ENCODE measurements at places on chromosomes 12 and 14.

DNA sequence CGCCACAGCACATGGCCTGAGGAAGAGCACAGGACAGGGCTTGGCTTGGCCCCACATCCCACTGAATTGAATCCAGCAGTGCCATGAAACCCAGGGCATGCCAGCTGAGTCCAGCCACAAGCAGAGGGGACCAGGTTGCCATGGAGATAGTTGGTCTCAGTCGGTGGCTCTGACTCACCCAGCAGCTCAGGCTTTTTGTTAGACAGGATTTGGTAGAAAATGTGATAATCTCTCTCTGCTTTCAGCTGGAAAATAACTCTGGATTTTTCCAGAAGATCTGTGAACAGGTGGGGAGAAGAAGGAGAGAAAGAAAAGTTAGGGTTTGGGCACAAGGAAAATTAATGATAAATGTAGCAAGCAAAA lies 4.8 kb downstream of the MYH7 start:
- DNase-seq: no peak

- DNase-seq: no peak
These were observed 994.5 kb upstream of the FLRT2 start for GRCh38 chr14:84535484-84535883.

DNA sequence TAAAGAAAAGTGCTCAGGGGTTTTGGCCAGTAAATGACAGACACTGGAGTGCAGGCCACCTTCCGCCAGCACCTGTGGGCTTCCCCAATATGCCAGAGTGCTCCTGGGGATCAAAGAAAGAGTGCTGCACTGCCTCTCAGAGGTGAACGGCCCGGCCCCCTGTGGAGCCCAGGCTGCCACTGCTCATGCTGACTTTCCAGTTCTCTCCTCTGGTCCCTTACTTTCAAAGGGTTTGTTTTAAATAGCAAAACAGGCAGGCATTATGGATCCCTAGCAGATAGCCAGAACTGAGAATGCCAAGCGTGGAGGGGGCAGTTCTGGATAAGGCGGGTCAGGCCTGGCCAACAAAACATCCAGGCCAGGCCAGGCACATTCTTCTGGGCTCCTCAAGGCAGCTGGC lies 59.6 kb downstream of the MDM2 start:
- no peak for DNase-seq

- DNase-seq: no peak
These were observed 17.6 kb upstream of the SLC16A7 start for GRCh38 chr12:59578254-59578653.

GRCh38 chr12:124543590-124544310 lies 23.7 kb downstream of the NCOR2 start:
- no peak for DNase-seq

GRCh38 chr12:64813723-64814122 lies 10.7 kb upstream of the TBC1D30 start:
- no peak for DNase-seq

DNA sequence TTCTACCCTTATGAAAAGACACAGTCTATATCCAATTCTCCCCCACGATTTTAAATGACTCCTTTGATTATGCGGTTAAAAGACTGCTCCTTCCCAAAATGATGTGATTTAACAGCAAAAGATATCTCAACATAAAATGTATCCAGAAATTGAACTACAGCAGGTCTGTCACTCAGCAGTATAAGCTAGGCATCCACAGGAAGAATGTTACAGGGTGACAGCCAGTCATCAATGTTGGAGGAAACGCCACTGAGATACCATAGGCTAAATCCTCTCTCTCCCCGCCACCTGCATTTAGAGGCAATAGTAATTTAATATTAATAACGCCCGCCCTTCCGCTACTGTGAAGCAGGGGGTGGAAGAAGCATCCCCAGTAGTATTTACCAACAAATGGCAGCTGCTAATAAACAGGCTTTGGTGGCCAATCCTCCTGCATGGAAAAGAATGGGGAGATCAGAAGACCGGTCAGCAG lies 613 bp downstream of the RECQL start:
- DNase-seq: no peak

GRCh38 chr12:65585648-65586602 lies 238.4 kb upstream of the HMGA2 start:
- no peak for DNase-seq

DNA sequence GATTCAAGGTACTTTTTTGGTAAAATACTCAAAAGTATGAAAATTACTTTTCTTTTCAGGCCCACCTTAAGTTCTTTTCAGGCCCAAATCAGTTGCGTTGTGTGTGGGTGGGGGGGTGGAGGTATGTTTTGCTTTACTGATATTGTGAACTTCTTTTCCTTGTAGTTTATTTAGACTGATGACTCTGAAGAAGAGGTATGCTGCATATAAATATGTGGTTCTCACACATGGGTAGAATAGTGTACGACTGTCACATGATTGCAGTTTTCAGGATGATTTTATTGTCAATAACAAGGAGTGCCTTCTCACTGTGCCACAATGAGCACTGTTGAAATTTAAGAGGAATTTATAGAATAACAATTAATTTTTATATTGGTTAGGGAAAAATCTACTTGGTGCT lies 166.6 kb upstream of the ATP2B1 start:
- DNase-seq: no peak

DNA sequence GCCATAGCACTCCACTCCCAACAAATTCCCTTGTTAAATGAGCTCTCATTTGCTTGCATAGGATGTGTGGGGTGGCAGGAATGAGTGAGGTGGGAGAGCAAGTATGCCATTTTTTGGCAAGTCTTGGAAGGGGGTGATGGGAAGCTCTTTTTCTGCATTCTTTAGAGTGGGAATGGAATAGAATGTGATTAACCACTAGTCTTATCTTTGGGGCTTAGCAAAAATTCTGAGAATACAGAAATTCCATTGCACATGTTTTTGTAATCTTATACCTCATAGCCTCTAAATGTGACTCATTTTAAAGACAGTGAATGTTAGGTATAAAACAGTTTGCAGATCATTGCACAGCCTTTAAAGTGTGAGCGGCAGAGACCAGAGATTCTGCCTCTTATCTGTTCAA lies 28.4 kb upstream of the NEDD1 start:
- DNase-seq: no peak

DNA sequence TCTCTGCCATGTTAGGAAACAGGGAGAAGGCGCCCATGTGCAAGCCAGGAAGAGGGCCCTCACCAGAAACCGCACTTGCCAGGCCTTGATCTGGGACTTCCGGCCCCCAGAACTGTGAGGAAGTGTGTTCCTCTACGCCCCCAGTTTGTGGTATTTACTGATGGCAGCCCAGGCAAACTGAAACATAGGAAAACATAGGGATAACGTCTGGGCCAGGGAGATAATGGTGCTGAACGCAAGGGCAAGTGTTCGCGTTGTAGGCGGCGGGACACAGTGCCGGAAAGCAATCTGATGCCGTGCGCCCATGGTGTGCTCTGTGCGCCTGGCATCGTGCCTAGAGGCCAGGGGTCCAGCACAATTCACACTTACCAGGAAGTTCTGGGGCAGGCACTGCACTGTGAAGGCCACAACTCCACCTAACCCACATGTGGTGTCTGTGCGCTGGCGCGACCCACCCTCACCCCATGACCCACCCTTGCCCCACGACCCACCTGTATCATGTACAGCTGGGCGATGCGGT lies 53.6 kb downstream of the ARL6IP4 start:
- DNase-seq: no peak

DNA sequence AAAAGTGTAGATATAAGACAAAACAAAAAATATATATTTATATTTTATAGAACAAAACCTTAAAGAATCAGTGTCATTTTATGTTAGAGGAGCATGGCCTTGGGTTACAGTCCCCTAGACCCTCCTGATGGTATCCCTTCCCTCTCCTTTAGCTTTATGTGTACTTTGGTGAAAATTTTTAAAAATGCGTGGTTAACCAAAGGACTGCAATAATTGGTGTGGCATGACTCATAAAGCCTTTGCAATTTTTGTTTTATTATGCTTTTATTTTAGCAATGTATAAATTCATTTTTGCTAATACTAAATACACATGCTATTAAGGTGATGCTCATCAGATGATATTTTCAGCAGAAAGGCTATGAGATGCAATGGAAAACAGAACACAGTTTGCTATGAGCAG lies 264.4 kb downstream of the SYT1 start:
- no peak for DNase-seq

DNA sequence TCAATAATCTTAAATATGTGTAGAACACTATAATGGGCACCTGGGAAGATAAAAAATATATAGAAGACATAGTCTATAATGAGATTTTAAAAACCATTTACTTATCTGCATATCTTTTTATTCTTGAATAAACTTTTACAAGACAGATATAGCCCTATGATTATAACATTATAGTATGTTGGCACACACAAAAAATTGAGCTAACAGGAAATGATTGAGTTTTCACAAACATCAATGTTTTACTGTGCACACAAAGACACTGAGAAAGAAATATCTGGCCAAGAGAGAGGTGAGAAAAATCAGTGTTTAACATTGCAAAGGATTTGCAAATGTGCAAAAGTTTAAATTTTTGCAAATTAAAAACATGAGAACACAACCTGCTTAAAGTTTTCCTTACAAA lies 124.3 kb downstream of the BBS10 start:
- no peak for DNase-seq

DNA sequence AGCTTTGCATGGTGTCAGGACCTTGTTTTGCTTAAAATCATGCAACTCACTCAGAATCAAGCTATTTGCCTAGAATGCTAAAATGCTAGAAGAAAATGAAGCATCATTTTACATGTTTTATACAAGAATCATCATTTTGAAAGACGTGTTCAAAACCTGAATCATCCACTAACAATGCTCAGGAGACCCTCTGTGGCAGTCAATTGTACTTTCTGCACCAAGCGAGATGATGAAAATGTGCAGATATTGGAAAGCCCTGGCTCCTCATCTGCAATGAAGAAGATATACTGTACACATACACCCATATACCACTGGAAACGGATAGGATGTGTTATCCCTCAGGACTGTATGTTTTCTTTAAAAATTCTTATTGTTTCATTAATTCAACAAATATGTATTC lies 92.7 kb downstream of the DYRK2 start:
- DNase-seq: no peak

- DNase-seq: no peak
These were observed 21.8 kb downstream of the ENTPD5 start for GRCh38 chr14:73997108-73997943.
